ENCODE measurements at places on chromosomes 12 and 14.

GRCh38 chr14:104044016-104044415 lies 41.5 kb upstream of the ASPG start:
- no peak for DNase-seq

DNA sequence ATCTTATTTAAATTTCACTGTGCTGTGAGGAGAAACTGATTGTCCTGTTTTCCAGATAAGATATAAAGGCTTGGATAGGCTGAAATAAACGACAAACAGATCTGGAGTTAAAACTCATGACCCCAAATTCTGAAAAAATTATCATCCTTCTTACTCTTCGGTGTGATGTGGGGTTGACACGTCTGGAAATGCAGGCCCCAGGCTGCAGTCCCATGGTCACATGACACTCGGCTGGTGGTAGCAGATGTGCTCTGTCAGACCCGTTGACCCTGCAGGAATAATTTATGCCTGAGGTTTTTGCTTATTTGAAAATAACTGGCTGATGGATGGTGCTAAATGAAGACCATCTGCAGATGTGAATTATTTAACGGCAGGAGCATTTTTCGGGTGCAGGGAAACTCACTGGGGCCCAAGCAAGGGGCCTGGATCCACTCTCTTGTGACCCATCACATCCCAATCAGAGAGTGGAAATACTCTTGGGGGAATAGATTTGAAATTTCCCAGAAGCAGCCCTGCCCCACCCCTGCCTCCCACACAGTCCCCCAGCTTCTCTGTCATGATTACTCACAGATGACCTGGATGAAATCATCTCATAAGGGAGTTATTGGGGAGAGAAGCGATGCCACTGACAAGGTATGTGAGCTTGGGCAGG lies 47.7 kb upstream of the CMKLR1 start:
- no peak for DNase-seq

DNA sequence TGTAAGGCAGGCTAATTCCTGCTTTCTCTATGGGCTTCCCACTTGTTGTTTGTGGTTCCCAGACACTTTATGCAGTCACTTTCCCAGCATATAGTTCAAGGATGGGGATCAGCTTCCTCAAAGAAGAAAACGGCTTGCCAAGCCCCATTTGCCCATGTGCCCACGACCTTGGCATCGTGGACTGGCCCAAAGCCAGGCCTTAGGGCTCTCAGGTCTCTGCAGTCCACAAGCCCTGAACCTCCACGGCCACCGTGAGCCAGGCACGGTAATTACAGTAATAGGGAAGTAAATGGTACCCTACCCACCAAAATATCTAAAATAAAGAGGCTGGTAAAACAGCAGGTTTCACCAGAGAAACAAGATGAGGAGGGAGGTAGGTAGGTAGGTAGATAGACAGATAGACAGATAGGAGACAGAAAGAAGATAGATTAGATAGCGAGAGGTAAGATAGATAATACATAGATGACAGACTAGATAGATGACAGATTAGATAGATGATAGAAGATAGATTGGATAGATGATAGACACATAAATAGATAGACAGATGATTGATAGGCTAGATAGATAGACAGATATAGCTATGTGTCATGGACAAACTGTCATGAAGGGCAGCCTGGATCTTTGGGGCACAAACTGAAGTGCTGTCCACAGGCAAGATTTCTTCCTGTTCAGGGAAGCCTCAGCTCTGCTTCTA lies 163.1 kb downstream of the SLC15A4 start:
- DNase-seq = no peak

GRCh38 chr12:75635606-75636444 lies 124.4 kb upstream of the KRR1 start:
- no peak for DNase-seq

DNA sequence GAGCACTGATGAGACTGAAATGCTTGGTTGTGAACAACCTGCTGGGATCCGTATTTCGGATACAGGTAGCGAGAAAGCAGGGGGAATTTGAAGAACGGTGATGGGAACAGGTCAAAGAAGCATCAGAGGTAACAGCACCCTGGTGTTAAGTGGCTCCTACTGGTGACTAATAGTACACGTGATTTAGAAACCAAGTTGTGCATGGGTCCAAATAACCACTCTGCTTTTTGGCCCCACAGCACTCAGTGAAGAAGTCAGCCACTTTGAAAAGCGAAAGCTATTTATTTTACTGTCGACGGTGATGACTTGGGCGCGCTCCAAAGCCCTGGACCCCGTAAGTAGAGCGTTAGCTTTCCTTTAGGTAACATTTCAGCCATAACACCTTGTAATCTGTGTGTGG lies 16.7 kb downstream of the AK7 start:
- no peak for DNase-seq

GRCh38 chr14:54356172-54356571 lies 40.6 kb upstream of the CDKN3 start:
- DNase-seq = peak; percentile 62

DNA sequence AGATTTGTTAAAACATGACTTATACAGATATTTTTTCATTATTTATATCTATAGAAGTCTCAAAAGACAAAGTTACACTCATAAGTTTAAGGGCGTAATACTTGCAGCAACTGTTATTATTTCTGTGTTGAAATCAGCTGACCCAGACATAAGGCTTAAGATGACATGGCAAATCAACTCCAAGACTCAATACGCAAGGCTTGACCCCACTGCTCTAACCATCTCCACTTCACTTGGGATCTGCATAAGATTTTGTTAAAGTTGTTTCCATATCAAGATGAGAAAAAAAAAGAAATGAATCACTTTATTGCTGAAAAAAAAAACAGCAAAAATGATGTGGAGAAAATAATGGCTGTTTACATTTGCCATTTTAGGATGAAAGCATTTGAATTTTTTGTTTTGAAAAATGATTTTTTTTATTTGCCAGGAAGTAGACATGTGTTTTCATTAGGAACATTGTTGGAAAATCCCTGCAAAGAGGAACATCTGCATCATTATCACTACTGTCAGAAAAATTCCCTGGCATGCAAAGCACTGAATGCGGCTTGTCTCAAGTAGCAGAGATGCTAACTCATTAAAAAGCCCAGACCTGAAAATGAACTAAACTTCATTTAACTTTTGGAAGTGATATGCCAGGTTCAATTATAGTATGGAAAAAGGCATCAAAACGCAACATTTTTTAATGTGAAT lies 73.5 kb downstream of the LIN7A start:
- DNase-seq = no peak

DNA sequence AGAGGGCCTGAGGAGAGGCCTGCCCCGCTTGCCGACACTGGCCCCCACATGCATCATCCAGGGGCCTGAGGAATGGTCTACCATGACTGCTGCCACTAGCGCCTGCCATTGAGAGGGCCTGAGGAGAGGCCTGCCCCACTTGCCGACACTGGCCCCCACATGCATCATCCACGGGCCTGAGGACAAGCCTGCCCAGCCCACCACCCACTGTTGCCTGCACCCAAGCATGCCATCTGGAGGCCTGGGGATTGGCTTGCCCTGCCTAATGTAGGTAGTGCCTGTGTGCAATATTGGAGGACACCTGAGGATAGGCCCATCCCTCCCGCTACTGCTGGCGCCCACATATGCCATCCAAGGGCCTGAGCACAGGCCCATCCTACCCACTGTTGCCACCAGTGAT lies 24.4 kb downstream of the CYP46A1 start:
- DNase-seq = no peak

- DNase-seq = peak; percentile 12
These were observed 11.0 kb downstream of the PLEKHG3 start for GRCh38 chr14:64715146-64715627.

DNA sequence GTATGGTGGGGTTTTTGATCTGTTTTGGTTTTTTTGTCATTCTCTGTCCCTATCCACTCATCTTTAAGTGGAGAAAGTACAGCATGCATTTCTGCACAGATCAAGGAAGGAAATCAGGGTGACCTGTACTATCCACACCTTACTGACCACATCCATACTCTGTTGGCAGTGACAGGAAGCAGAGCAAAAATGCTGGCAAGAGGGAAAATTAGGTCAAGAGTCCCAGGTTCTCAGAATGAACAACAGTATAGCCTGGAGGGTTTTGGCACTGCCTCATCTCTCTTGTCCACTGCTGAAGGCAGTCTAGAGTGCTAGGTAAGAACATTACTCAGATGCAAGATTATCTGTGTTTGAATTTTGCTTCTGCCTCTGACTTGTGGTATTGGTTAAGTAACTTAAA lies 70.7 kb downstream of the TAOK3 start:
- DNase-seq = no peak

DNA sequence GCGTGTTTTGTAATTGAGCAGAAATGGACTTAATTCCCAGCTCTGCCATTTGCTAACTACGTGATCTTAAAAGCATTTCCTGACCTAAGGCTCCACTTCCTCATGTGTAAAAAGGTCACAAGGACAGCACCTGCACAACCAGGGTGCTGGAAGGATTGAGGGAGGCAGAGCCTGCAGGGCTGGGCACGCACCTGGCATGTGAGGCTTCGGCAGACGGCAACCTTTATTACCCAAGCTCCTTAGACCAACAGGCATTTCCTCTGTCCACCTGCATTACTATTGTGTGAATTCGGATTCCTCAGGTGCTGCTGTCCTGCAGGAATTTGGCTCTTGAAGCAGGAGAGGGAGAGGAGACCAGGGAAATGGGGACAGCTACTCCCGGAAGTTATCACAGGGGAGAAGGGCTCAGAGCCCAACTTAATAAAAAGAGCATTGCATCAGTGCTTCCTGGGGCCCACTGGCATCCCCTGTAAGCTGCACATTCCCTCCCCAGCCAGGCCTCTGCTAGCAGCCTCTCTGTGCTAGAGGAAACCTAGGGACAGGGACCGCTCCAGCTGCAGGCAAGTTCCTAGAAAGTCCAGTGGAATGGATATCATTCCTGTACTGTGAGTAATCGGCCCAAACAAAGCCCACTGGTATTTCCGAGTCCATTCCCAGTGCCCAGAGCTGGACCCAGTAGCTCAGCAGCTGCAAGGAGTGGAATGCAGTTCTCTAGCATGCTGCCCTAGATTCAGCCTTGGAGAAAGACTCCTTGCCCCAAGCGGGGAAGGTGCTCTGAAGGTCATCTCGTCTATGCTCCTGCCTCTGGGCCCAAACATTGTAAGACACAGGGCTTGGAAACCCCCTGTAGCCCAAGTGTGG lies 157.1 kb upstream of the CCND2 start:
- peak; percentile 77 for DNase-seq

GRCh38 chr12:127810041-127810440 lies 456.9 kb upstream of the TMEM132C start:
- peak; percentile 53 for DNase-seq

- DNase-seq = no peak
These were observed 18.0 kb upstream of the OR4K5 start for GRCh38 chr14:19902409-19902808.

DNA sequence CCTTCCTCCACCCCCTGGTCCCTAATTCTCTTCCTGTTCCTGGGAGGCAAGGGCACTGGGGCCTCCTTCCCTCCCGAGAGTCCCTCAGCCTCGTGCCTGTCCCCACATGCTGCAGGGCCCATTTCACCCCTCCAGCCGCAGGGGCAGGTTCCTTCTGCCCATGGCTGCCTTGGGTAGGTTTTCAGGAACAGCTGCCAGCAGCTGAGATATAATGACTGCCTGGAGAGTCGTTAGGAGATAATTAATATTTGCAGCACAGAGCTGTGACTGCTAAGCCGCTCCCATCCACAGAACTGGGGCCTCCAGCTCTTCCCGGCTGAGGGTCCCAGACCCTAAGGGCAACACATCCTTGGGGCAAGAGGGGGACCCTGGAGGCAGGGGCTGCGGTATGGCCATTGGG lies 211.9 kb upstream of the LHX5 start:
- DNase-seq = no peak

DNA sequence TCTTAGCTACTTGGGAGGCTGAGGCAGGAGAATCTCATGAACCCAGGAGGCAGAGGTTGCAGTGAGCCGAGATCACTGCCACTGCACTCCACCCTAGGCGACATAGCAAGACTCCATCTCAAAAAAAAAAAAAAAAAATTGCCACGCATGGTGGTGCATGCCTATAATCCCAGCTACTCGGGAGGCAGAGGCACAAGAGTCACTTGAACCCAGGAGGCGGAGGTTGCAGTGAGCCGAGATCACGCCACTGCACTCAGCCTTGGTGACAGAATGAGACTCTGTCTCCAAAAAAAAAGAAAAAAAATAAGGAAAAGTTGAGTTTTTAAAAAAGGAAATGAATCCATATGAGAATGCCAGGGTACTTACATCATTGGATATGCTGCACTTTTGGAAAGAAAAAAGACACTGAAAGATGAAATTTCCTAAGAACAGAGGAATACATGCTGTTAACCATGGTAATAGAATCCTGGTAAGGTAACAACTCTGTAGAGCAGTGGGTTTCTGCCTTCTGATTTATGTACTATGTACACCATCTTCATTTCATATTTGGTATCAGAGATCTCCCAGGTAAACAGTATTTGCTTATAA lies 222.7 kb downstream of the ERC1 start:
- no peak for DNase-seq

GRCh38 chr12:3313675-3314663 lies 177.0 kb upstream of the PRMT8 start:
- peak; percentile 77 for DNase-seq

GRCh38 chr14:96532632-96533031 lies 30.4 kb downstream of the PAPOLA start:
- DNase-seq = no peak

DNA sequence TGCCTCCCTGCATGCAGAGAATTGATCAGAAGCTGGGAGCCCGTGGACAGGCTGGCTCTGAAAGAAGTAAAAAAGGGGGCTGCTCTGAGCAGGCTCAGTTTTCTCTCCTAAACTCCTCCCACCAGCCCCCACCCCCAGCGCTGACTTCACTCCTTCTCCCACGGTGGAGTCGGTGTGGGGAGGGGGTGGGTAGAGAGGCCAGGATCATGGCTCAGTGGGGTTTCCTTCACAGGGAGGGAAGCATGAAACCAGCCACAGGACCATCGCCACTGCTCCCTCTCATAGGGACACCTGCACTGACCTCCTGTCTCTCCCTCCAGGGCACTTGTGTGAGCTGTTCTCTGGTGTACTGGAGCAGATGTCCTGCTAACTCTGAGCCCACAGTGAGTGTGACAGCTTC lies 78.9 kb downstream of the STAB2 start:
- no peak for DNase-seq

Data from femur (tissue), 1 donor.